Calu3 (cell line): ENCODE measurements at places on chromosomes 6 and 20. TPM values are rescaled to one million over a fixed set of nuclear protein-coding genes. Genes with fewer than 3 reads are reported as not detected.
A peak's percentile ranks its signal among the peaks of the same experiment; 100 is the strongest.

SLC26A8 gene
- total RNA-seq, result 0.10 TPM in 1 of 2 replicates, not detected in the other

FNDC11 gene
- 0.24 TPM in 1 of 2 replicates, not detected in the other for total RNA-seq

FERMT1 gene
- total RNA-seq, result 18.5 and 23.5 TPM in 2 replicates

COL9A3 gene
- 2.7 TPM in 2 replicates for total RNA-seq

FAM217B gene
- total RNA-seq, result 32.3 and 34.4 TPM in 2 replicates

NOL7 gene
- 44.5 and 44.7 TPM in 2 replicates for total RNA-seq

CTNNBL1 gene
- total RNA-seq, result 106 and 113 TPM in 2 replicates

TRAPPC3L gene
- total RNA-seq, result not detected in 2 replicates

- no peaks in the 10 kb centered on the region for H3K27me3 ChIP-seq
- no peak for DNase-seq
These were observed 1.6 kb upstream of the OGFRL1 start for GRCh38 chr6:71287038-71287437.

- no peak for DNase-seq
- H3K4me1 ChIP-seq, result no peaks in the 10 kb centered on the region
- peaks cover 29% of the 10 kb centered on the region for H3K27me3 ChIP-seq
- H3K27ac ChIP-seq, result no peak overlapping the region
These were observed 2.6 kb upstream of the NOTCH4 start for GRCh38 chr6:32226434-32226833.

DNA sequence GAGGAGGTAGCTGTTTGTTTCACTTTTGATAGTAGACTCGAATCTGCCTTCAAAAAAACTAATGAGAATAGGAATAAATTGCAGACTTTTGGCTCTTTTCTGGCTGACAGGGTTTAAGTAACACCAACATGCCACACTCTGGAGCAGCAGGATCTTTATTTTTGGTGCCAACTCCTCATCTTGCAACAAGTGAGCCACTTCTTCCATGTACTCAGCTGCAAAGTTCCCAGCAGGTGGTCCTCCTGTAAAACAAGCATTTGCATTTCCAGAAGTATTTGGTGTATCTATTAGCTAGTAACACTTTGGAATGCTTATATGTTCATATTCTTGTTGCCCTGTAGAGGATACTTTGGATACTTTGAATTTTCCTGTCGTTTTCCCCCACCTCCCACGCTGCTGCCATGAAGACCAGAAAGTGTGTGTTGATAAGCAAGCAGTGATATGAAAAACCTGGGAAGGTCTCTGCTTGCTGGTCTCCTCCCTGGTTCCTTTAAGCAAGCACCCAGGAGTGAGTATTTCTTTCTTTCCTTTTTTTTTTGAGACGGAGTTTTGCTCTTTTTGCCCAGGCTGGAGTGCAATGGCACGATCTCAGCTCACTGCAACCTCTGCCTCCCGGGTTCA, 1.0 kb downstream of the ARMH2 start:
- no peak overlapping the region for H3K4me3 ChIP-seq
- H3K4me1 ChIP-seq, result peaks cover 10% of the 10 kb centered on the region
- DNase-seq, result no peak
- H3K27ac ChIP-seq, result no peak overlapping the region

- no peaks in the 10 kb centered on the region for H3K36me3 ChIP-seq
- H3K27ac ChIP-seq, result no peak overlapping the region
- DNase-seq, result no peak
- no peaks in the 10 kb centered on the region for H3K27me3 ChIP-seq
These were observed 331.0 kb upstream of the SOX4 start for GRCh38 chr6:21262504-21262903.

DNA sequence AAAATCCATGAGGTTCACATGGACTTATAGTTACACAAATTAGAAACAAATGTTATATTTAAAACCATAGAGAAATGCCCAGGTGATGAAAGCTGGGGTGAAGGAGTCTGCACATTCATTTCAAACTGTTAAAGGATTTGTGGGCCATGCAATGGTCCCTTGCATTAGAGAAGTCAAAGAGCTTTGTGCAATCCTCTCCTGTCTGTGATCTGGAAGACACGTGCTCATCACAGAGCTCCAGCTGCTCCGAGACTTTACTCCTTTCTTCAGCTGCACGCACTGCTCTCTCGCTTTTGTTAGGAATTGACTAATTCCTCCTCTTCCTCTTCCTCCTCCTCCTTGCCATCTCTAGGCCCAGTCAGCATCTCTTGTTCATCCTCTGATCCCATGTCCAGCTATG, 4.1 kb upstream of the AIF1 start:
- DNase-seq, result no peak
- no peaks in the 10 kb centered on the region for H3K36me3 ChIP-seq
- H3K27ac ChIP-seq, result no peak overlapping the region
- no peaks in the 10 kb centered on the region for H3K4me1 ChIP-seq

DNA sequence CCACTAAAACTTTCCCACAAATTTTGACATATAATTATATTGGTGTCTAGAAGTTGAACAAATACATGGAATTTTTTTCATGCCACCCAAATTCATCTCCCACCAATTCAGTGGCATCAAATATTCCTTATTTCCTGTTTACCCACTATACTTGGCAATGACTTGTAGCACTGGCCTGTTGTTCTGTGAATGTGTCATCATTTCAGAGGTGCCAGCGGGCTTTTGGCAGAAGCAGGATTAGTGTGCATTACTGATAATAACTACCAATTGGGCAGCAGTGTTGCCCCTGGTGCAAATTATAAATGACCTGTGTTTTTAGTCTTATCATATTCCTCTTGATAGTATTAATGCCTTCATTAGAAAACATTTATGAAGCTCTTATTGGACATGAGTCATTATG, 121.3 kb downstream of the TFAP2B start:
- H3K4me3 ChIP-seq, result no peak overlapping the region
- no peaks in the 10 kb centered on the region for H3K4me1 ChIP-seq
- H3K27ac ChIP-seq, result no peak overlapping the region
- no peak for DNase-seq
- no peaks in the 10 kb centered on the region for H3K27me3 ChIP-seq
- H3K36me3 ChIP-seq, result no peaks in the 10 kb centered on the region

GRCh38 chr6:43376551-43376981, 7.1 kb upstream of the ZNF318 start:
- peaks cover 25% of the 10 kb centered on the region for H3K27me3 ChIP-seq
- DNase-seq, result no peak
- no peak overlapping the region for H3K27ac ChIP-seq
- H3K4me3 ChIP-seq, result no peak overlapping the region
- H3K4me1 ChIP-seq, result no peaks in the 10 kb centered on the region

GRCh38 chr6:11002176-11002575, 41.9 kb downstream of the ELOVL2 start:
- H3K4me3 ChIP-seq, result no peak overlapping the region
- peaks cover 17% of the 10 kb centered on the region for H3K4me1 ChIP-seq

DNA sequence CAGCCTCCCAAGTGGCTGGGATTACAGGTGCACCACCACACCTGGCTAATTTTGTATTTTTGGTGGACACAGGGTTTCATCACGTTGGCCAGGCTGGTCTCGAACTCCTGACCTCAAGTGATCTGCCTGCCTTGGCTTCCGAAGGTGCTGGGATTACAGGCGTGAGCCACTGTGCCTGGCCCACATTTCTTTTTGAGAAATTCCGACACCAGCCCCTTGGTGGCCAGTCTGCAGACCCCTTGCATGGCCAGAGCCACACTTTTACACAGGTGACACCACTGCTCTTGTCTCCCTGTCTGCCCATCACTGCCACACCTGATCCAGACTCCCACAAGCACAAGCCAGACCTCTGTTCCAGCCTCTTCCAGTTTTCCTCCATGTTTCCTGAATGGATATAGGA, 33.0 kb downstream of the SRSF3 start:
- no peak for DNase-seq
- no peak overlapping the region for H3K4me3 ChIP-seq
- peaks cover 9% of the 10 kb centered on the region for H3K36me3 ChIP-seq
- peaks cover 33% of the 10 kb centered on the region for H3K4me1 ChIP-seq
- no peak overlapping the region for H3K27ac ChIP-seq
- H3K27me3 ChIP-seq, result no peaks in the 10 kb centered on the region

- peaks cover 14% of the 10 kb centered on the region for H3K36me3 ChIP-seq
- no peak overlapping the region for H3K27ac ChIP-seq
- H3K4me3 ChIP-seq, result no peak overlapping the region
- no peak for DNase-seq
These were observed 25.0 kb downstream of the TTK start for GRCh38 chr6:80029470-80029869.

- H3K36me3 ChIP-seq, result peaks cover 48% of the 10 kb centered on the region
- no peaks in the 10 kb centered on the region for H3K27me3 ChIP-seq
- H3K4me1 ChIP-seq, result peaks cover 94% of the 10 kb centered on the region
These were observed 143.6 kb downstream of the VEGFA start for GRCh38 chr6:43913375-43914271.

- no peak for DNase-seq
- no peaks in the 10 kb centered on the region for H3K4me1 ChIP-seq
- peaks cover 57% of the 10 kb centered on the region for H3K27me3 ChIP-seq
- H3K4me3 ChIP-seq, result no peak overlapping the region
- H3K27ac ChIP-seq, result no peak overlapping the region
These were observed 4.3 kb downstream of the LRFN2 start for GRCh38 chr6:40582892-40583291.

GRCh38 chr6:40996591-40997233, 42.3 kb downstream of the UNC5CL start:
- peaks cover 11% of the 10 kb centered on the region for H3K36me3 ChIP-seq
- DNase-seq, result peak; percentile 36
- peak overlapping the region; percentile 94 for H3K27ac ChIP-seq
- H3K27me3 ChIP-seq, result peaks cover 19% of the 10 kb centered on the region

DNA sequence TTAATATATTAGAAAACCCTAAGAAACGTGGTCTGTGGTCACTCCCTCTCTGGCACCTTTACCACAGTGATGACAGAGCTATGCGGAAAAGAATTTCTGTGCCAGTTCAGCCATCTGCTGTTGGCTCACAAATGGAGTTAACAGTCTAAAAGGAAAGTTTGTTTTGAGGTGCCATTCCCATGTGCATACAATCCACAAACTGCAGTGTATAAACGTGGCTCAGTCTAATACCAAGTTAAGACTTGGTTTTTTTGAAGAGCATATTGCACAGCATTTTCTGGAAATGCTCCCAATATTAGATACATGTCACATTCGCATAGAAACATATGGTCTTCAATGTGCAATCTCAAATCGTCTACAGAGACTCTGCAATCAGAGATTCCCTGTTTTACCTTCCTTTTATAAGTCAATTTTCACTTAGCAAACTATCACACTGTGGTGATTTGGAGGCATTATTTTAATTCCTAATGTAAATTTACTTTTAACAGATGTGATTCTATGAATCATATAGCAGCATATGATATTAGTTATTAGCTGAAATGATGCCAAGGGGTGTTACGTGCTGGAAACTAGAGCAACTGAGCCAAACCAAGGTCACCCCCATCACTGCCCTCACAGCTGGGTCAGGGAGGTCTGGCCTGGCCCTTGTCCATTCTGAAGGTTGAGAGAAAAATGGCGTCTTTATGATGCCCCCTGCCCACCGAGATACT, 383.5 kb downstream of the PRKN start:
- H3K4me3 ChIP-seq, result no peak overlapping the region
- no peak overlapping the region for H3K27ac ChIP-seq
- no peaks in the 10 kb centered on the region for H3K27me3 ChIP-seq
- H3K4me1 ChIP-seq, result no peaks in the 10 kb centered on the region
- H3K36me3 ChIP-seq, result no peaks in the 10 kb centered on the region

GRCh38 chr20:49225896-49226295, 6.7 kb downstream of the DDX27 start:
- H3K27ac ChIP-seq, result no peak overlapping the region
- H3K27me3 ChIP-seq, result no peaks in the 10 kb centered on the region
- H3K36me3 ChIP-seq, result peaks cover 93% of the 10 kb centered on the region
- H3K4me3 ChIP-seq, result no peak overlapping the region
- H3K4me1 ChIP-seq, result peaks cover 3% of the 10 kb centered on the region

GRCh38 chr6:127185437-127185995, 67.0 kb downstream of the RSPO3 start:
- H3K4me3 ChIP-seq, result no peak overlapping the region
- no peaks in the 10 kb centered on the region for H3K36me3 ChIP-seq
- no peak for DNase-seq
- no peaks in the 10 kb centered on the region for H3K4me1 ChIP-seq

DNA sequence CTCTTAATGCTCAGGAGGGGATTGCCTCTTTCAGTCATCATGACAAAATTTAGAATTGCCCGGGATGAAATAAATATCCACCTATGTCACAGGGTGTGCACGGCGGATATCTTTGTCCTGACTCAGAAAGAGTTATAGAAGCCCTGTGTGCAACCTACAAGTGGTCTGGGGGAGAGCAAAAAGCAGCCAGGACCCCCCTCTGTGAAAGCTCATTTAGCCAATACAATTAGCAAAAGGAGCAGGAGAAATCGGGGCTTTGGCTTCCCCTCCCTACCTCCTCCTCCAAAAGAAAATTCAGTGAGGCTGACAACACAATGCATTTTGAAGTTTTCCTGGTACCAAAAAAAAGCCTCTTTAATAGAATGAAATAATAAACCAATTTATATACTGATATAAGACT, 21.8 kb downstream of the FOXA2 start:
- H3K27me3 ChIP-seq, result no peaks in the 10 kb centered on the region
- no peak overlapping the region for H3K4me3 ChIP-seq
- no peaks in the 10 kb centered on the region for H3K4me1 ChIP-seq
- DNase-seq, result no peak
- H3K27ac ChIP-seq, result no peak overlapping the region
- no peaks in the 10 kb centered on the region for H3K36me3 ChIP-seq

DNA sequence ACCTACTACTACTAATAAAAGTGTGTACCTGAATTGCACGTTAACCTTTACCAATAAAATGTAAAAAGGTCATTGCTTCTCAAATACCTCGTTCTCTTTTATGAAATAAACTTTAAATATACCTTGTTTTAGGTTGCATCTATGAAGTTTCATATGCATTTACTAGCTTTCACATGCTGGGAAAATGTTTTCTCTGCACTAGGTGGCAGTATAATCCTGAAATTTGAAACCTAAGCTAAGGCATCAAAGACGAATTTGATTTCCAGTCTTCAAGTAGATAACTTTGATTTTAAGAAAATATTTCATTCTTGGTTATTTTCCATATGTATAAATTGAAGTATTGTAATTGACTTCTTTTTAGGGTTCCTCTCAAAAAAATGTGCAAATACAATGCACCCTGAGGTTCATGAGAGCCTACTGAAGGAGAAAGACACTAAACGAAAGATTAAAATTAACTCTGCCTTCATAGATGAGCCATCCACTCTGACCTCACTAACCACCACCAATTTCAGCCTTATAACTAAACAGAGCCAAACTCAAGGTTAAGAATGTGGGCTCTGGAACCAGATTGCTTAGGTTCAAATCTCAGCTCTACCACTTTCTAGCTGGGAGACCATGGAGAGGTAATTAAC, 7.3 kb upstream of the COL9A1 start:
- H3K27ac ChIP-seq, result no peak overlapping the region
- no peak overlapping the region for H3K4me3 ChIP-seq
- peak; percentile 48 for DNase-seq

- H3K36me3 ChIP-seq, result no peaks in the 10 kb centered on the region
- no peak for DNase-seq
- no peak overlapping the region for H3K4me3 ChIP-seq
- H3K27ac ChIP-seq, result no peak overlapping the region
- H3K27me3 ChIP-seq, result no peaks in the 10 kb centered on the region
These were observed 13.4 kb upstream of the TP53TG5 start for GRCh38 chr20:45391559-45391958.
